ENCODE measurements at places on chromosomes 13 and 19.

GRCh38 chr13:76879883-76880270 is 6.3 kb downstream of the KCTD12 start:
- DNase-seq = no peak

DNA sequence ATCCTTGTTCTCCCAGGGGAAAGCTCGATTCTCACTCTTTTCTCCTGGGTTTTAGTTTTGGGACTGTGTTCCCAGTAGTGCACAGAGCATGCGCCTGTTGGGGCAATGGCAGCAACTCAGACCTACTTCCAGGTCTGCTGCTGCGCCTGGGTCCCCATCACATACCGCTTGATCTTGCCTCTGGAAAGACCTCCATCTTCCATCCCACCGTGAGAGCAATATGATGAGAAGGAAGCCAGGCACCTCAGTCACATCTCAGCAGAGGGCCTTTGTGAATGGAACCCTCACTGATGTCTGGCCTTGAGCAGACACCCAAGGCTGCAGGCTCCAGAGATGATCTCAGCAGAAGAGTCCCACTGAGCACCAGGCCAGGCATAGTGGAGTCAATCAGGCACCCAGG is 176.8 kb upstream of the ZNF507 start:
- no peak for DNase-seq

- no peak for DNase-seq
Measured at GRCh38 chr19:46453661-46454060, 17.7 kb downstream of the PNMA8A start.

DNA sequence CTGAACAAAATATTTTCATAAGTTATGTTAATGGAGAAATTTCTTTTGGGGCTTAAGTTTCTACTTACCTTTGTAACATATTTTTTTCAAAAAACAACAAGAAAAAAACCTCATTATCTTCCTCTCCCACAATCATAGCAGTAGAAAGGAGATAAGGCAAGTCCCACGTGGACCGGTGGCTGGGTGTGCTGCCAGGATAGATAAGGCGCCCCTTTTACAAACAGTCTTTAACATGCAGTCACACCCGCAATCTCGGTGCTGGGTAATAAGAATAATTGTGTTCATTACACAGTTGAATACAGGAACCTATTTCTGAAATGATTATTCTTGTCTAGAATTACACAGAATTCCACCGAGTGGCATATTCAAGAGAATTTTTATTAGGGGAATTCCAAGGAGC is 1202.3 kb downstream of the UQCRFS1 start:
- no peak for DNase-seq
